HFF-Myc (cell line): ENCODE measurements at places on chromosomes 11 and 22.

DNA sequence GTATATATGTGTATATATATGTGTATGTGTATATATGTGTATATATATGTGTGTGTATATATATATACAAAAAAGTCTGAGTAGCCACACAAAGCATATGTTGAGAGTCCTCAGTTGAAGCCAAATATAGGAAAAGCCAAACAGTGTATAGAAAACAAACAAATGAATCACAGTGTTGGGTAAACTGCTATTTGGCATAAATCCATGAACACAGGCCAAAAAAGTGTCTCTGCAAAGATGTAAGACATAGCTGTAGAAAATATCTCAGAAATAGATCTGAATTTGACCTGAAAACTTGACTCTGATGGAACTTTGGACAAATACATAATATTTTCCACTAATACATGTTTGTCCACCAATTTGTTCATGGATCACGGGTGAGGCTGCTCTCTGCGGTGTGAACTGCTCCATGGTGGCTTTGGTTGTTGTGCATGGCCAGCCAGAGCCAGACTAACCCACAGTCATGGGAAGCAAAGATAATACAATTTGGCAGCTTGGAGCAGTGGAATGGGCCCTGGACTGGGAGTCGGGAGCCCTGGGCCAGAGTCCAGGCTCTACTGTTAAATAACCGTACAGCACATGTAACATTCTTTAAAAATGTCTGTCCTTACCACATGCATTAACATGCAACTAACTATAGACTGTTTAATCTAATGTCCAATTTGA lies 76.9 kb upstream of the EED start:
- no peak for DNase-seq

DNA sequence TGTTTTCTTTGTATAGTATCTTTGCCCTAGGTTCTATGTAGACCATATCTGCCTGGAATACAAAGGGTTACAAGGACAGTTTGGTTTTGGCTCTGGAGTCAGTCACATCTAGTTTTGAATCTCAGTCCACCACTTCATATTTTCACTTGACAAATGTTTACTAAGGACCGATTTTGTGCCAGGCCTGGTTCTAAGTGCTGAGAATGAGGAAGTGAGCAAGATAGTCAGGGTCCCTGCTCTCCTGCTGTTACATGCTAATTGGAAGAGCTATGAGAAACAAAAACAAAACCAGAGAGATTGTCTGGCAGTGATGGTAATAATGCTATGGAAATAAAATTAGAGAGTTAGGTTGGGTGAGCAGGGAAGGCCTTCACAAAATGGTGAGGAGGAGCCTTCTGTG lies 66.1 kb upstream of the ARHGAP20 start:
- DNase-seq: no peak

GRCh38 chr22:20980523-20980922 lies 1.6 kb upstream of the LZTR1 start:
- DNase-seq: no peak

GRCh38 chr11:126924376-126925040 lies 76.1 kb downstream of the KIRREL3 start:
- DNase-seq: no peak

GRCh38 chr11:27392278-27393114 lies 29.5 kb upstream of the CCDC34 start:
- no peak for DNase-seq

DNA sequence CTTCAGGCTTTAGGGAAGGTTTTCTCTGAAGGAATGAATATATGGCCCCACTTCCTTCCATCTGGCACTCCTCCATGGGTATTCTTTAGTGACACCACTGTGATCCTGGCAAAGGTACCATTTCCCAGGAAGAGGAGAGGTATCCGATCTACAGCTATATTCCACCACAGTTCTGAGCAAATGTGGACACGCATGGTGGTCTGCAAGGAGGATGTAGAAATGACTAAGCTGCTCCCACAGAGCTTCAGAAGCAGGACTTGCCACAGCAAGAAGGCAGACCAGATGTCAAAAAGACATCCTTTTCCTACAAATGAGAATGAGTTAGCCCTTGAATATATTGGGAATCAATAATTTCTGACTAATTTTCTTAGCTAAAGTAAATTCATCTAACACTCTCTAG lies 45.5 kb downstream of the ARFGAP2 start:
- no peak for DNase-seq

DNA sequence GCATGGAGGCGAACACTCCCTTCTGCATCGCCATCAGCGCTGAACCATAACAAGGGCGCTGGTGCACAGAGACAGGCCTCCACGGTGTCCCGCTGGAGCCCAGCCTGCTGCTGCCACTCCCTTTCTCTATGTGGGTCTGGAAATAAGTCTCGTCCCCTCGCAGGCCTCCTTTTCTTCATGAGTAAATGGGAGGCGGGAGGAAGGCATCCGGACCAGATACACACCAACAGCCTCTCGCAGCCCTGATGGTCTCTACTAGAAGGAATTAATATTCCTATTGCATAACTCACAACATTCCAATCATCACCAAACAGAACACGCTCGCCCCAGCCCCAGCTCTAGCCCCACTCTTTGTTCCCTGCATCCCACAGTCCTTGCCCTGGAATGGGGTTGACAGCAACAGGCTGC lies 14.9 kb downstream of the RASD2 start:
- no peak for DNase-seq

GRCh38 chr11:42065199-42065598 lies 605.7 kb upstream of the LRRC4C start:
- DNase-seq: no peak

GRCh38 chr11:108698844-108699642 lies 34.2 kb downstream of the DDX10 start:
- no peak for DNase-seq

DNA sequence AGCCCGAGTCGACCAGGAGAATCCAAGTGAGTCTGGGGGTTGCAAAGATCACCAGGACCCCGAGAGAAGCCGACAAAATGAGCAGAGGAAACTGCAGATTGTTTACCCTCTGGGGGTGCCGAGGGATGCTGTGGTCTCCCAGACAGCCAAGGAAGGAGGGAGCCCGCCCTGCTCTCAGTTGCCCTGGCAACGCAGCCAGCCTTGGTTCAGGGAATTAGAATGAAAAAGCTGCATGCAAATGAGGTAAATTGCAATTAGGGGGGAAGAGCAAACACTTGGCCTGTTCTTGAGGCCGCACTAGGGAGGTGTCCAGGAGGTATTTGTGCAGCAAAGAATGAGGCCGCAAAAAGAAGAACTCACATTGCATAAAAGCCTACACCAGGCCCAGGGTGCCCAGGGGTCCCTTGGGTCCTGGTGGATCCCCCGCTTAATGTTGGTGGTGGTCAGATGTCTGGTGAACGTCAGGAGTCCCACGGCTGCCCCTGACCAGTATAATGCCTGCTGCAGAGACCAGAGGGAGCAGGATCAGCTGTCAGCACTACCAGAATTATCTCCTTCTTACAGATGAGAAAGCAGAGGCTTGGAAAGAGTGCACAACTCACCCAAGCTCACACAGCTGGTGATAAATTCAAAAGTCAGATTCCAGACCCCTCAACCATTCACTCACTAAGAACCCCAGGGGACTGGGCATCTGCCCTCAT lies 40.3 kb upstream of the ATXN10 start:
- no peak for DNase-seq

- no peak for DNase-seq
These were observed 47.7 kb upstream of the ANO1 start for GRCh38 chr11:70030412-70030811.

DNA sequence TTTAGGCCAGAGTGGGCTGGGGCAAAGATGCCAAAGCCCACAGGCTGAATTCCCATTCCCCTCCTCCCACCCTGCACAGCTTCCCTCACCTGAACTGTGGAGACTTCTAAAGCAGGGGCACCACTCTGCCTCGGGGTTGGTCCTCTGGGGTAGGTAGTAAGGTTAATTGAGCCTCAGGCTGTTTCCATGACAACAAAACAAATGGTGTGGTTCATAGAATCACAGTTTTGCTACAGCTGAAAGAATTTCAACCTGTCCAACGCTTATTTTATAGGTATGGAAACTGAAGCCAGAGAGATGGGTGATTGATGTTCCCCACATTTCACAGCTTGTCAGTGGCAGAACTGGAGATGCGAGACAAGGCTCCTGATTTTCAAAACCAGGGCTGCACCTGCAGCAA lies 109.5 kb downstream of the SNX19 start:
- DNase-seq: no peak

GRCh38 chr22:44543362-44543761 lies 45.3 kb upstream of the RTL6 start:
- no peak for DNase-seq
